GM23248 (cell line): ENCODE measurements at places on chromosomes 5 and 9. TPM values are rescaled to one million over a fixed set of nuclear protein-coding genes. Genes with fewer than 3 reads are reported as not detected.
A peak's percentile ranks its signal among the peaks of the same experiment; 100 is the strongest.

The FOXD4L5 gene
- not detected in 2 replicates for total RNA-seq

The GABRA6 gene
- total RNA-seq = not detected in 2 replicates

The LCN12 gene
- total RNA-seq = not detected in 2 replicates

The TSSK1B gene
- not detected in 2 replicates for total RNA-seq

The P4HA2 gene
- total RNA-seq = 337 and 352 TPM in 2 replicates

The C9orf50 gene
- total RNA-seq = 0.32 TPM in 1 of 2 replicates, not detected in the other

The HMGCR gene
- total RNA-seq = 18.1 and 34.0 TPM in 2 replicates

The SEMA5A gene
- 38.2 and 40.1 TPM in 2 replicates for total RNA-seq

The ROR2 gene
- 8.2 and 12.9 TPM in 2 replicates for total RNA-seq

The CATSPER3 gene
- total RNA-seq = 0.11 TPM in 1 of 2 replicates, not detected in the other

The MED27 gene
- 21.4 and 35.4 TPM in 2 replicates for total RNA-seq

The CDX1 gene
- not detected in 2 replicates for total RNA-seq

The MARCOL gene
- not detected in 2 replicates for total RNA-seq

DNA sequence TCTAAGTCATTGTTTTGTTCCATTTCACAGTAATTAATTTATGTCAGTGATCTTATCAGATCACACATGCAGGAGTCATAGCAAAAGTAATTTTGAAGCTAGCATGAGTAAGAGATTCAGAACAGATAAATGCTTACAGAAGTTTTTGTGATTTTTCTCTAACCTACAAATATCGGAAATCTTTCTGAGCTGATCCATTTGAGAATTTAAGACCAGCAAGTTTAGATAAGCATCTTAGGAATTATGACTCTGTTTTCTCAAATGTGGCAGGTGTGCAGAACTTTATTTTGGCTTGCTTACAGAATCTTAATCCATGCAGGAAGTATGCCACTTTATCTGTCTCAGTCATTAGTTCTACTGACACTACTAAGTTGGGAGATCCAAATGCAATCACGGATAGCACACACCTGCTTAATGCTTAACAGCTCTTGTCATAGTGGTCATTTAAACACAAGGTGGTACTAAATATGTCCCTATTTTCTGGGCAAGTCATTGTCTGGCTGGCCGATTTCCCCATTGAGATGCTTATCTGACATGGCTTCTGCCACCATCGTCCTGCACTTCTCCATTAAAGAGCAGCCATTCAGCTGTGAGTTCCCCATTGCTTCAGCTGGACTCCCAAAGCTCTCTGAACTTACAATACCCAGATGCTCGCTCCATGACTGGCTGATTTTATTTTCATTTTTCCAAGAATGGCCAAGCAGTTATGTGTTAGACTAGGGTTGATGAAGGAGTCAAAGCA, 305.4 kb upstream of the NUDT12 start:
- no peak for DNase-seq

DNA sequence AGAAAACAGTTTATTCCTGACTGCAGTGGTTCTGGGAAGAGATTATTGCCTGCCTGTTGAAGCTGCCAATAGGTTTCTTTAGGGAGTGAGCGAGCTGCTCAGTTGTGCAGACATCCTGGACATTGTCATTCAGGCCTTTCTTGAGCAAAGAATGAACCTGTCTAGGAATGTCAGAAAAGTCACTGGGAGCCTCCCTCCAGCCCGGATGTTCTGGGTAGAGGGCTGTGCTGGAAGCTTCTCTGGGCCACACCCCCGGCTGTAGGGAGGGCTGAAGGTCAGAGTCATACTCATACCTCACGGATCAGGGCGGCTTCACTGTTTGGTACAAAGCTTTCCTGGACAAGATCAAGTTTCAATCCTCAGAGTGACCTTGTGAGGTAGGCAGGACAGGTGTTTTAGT, 33.4 kb upstream of the TBC1D2 start:
- no peak for DNase-seq

DNA sequence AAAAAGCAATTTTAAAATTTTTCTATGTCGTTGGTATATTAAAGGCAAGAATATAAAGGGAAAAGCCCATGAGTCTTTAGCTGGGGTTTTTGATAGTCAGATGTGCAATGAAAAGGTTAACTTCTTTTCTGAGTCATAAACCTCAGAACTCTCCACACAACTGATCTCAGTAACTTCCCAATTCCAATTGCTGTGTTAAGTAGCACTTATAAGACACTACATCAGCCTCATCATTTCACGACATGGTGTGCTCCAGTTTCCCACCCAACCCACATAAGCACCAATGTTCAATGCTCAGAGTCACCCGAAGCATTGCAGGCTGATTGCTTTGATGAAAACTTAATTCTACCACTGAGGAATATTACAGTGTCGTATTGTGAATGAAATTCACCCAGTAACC, 155.8 kb downstream of the TSSK1B start:
- DNase-seq = peak; percentile 55

DNA sequence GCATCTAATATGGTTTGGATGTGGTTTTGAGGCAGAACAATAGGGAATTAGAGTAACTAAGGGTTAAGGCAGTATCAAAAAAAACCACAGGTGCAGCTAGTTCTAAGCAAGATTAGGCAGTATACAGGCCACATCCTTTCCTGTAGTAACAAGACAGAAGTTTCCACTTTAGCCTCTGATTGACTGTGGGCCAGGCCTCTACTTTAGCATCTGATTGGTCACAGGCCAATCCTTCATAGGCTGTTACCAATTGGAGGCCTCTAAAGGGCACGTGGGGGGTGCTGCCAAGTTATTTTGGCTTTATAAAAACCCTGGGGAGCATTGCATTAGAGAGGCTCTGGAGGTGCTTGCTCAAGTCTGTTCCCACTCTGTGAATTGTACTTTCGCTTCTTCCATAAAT, 144.1 kb upstream of the ST8SIA4 start:
- peak; percentile 3 for DNase-seq

DNA sequence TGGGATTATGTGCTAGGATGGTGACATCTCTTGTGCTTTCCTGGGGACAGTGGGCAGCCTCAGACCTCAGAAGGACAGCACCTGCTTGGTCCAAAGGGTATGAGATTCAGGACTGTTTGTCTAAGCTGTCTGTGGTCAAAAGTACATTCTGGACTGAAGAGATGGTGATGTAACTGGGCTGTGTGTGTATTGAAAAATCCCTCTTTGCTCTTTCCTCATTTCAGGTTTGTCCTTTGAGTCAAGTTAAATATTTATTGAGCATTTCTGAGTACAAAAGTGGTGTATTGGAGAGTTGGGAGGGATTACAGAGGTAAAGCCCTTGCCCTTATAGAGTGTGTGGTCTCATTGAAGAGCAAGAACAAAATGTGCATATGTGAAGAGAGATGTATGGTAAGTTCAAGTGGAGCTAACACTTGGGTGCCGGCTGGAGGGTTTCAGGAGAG, 46.7 kb downstream of the RCL1 start:
- DNase-seq = no peak

DNA sequence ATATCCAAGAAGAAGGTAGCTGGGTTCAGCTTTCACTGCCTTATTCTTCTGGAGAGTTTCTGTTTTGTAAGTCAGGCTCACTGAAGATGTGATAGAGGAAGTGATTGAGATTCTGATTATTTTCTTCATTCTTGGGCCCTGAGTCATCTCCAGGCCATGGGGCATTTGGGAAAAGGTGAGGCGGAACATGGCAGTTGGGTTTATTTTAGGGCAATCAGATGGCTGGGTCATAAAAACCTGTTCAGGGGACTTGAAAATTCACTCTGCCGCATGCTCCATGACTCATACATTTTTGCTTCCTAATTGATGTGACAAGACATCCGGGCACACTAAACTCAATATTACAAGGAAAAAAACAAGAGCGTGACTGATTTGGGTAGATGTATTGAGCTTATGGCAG, 265.7 kb upstream of the KLF4 start:
- DNase-seq = peak; percentile 68

- no peak for DNase-seq
Observed at GRCh38 chr5:164869325-164869724, 1363.9 kb downstream of the MAT2B start.

GRCh38 chr5:84830265-84830664, 445.6 kb upstream of the EDIL3 start:
- no peak for DNase-seq

DNA sequence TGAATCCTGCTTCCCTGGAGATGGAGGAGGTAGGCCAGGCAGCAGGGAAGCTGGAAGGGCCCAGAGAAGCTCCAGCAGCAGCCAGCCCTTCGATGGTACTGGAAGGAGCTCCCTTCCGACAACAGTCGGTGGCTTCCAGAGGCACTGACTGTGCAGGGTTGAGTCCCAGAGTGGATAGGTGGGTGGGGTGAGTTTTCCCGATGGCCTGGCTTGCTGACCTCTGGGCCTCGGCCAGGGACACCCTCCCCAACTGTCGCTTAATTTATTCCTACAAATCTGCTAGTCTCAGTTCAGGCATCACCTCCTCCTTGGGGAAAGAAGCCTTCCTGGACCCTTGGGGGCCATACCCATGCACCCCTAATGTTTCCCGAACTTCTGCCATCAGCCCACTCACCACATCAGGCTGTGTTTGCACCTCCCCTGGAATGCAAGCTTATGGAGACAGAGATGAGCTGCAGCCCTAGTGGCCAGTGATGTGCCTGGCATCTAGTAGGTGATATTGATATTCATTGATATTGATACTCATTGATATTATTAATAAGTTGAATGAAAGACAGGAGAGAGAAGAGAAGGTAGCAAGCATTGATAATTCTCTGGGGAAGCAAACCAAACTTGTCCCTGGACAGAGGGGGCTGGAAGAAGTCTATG, 104.6 kb upstream of the BOD1 start:
- DNase-seq = no peak

DNA sequence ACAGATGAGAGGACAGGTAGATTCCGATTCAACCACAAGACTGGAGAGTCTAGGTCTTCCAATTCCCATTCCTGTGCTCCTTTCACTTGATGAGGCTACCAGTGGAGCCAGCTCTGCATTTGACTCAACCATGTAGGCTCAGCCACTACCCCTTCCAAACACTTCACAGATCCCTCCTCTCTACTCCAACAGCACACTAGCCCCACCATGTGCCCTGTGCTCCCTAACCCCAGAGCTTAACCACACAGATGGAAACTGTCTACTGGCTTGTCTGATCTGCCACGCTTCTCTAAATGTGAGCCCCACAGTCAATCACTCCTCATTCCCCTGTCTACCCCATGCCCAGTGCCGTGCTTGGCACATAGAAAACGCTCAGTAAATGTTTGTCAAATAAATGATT, 508.2 kb downstream of the CDK5RAP2 start:
- DNase-seq = no peak

GRCh38 chr5:94433397-94434163, 184.8 kb downstream of the KIAA0825 start:
- DNase-seq = peak; percentile 71

DNA sequence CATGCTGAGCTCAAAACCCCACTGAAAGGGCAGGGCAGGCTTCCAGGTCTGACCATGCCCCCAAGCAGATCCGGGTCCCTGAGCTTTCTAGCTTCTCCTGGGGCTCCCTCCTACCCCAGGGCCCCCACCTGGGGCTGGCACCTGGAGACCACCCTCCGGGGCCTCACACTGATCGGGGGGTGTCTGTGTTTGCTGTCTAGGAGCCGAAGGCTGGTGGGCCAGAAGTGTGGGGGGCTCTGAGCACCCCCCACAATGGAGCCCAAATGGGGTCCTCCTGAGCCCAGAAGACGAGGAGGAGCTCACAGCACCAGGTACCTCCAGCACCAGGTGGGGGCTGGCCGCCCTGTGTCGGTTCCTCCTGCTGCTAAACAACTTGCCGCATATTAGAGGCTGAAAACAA, 39.8 kb downstream of the LAMC3 start:
- no peak for DNase-seq

DNA sequence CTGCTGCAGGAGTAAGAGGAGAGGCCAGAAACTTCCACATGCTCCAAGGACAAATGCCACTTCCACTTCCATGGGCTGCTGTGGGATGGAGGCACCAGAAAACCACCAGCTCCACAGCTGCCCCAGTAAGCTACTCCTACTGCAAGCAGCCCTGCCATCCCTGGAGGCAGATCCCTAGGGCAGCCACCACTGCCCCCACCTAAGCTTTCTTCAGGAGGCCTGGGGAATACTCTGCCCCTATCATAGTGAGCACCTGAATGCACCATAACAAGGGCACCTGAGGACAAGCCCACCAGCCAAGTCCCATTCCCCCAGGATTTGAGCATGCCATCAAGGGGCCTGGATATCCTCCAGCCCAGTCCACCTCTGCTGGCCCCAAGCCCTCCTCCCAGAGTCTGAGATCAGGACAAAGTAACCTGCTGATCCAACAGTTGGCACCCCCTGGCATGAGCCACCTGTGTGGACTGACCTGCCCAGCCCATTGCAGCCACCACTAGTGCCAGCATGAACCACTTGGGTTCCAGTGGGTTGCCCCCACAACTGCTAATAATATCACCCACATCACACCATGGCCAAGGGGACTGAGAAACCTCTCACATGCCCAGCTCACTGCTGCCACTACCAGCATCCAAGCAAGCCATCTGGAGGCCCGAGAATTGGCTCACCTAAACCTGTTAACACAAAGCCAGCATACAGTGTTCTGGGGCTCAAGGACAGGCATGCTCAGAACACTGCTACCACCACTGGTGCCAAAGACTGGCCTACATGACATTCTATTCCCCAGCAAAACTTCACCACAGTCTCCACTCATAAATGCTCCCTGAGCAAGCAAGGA, 480.1 kb downstream of the CDH12 start:
- DNase-seq = no peak

DNA sequence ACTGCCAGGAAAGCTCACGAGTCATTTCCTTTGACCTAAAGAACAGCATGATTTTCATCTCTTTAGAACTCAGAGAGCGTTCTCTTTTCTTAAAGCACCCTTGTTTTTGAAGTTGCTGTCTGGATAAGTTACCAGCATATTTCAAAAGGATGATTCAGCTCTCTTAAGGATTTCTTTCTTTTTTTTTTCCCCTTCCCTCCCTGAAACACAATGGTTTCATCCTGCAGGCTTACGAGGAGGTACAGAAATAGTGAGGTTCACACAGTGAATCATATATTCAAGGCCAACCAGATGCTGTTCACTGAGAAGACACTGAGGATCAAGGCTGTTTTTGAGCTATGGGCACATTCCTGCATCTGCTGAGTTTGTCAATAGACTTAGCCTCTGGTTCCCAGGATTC, 257.2 kb downstream of the KIF4B start:
- no peak for DNase-seq

GRCh38 chr5:148776780-148777179, 49.6 kb upstream of the ADRB2 start:
- DNase-seq = peak; percentile 91

DNA sequence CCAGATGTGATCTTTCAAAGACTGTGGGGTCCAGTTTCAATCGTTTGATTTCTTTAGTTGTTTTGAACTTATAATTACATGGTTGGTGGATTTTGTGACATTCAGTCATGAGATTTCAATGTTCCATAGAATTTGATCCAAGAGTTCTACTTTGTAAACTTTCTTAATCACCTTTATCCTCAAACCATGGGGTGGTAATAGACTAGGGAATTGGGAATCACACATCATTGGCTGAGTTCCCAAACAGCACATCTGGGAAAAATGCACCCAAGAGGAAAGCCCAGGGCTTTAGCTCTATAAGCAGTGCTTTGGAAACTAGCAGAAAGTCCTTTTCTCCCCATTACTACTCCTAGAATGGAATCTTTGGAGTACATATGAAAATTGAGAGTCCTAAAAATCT, 177.6 kb downstream of the NNT start:
- DNase-seq = peak; percentile 60

- no peak for DNase-seq
Observed at GRCh38 chr9:112731971-112732370, 14.1 kb upstream of the INIP start.
